Caco-2 (cell line): ENCODE measurements at places on chromosomes 4 and X. TPM values are rescaled to one million over a fixed set of nuclear protein-coding genes. Genes with fewer than 3 reads are reported as not detected.

GRCh38 chrX:45295259-45295986, 94.7 kb upstream of the DIPK2B start:
- no peak overlapping the region for H3K4me3 ChIP-seq
- DNase-seq, result peak; percentile 57
- H3K4me1 ChIP-seq, result peaks cover 4% of the 10 kb centered on the region; the same call in 1 of the 2 replicates
- H3K27ac ChIP-seq, result no peak overlapping the region
- H3K27me3 ChIP-seq, result no peaks in the 10 kb centered on the region

DNA sequence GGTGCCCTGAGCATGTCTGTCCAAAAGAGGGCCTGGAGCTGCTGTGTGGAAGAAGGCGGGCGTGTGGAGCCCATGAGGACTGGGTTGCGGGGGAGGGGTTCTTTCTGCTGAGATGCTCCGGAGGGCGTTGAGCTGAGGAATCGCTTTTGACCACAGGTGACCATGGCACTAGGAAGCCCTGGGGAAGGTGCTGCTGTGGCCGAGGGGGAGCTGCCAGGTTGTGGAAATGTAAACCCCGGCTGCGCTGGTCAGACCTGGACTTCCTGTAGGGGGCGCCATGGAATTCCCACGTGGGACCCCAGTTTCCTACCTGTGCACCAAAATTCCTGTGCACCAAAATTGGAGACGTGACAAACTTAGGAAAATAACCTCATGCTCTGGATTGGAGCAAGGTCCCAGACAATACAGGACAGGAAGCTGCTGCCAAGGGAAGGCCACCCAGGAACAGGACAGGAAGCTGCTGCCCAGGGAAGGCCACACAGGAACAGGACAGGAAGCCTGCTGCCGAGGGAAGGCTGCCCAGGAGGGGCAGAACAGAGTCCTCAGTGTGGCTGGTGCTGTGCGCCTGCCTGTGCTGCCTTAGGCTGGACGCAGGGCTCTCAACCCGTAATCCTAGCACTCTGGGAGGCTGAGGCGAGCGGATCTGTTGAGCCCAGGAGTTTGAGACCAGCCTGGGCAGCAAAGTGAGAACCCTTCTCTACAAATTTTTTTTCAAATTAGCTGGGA, 28.4 kb upstream of the UVSSA start:
- no peak for DNase-seq
- peaks cover under 1% of the 10 kb centered on the region; the same call in 1 of the 2 replicates for H3K36me3 ChIP-seq
- H3K4me1 ChIP-seq, result no peaks in the 10 kb centered on the region
- H3K4me3 ChIP-seq, result no peak overlapping the region
- H3K27me3 ChIP-seq, result no peaks in the 10 kb centered on the region
- H3K27ac ChIP-seq, result no peak overlapping the region

The SMPX gene
- 2.7 and 2.9 TPM in 2 replicates for total RNA-seq

The KLB gene
- total RNA-seq, result 2.2 TPM in 2 replicates

The UCHL1 gene
- 198 and 233 TPM in 2 replicates for total RNA-seq

DNA sequence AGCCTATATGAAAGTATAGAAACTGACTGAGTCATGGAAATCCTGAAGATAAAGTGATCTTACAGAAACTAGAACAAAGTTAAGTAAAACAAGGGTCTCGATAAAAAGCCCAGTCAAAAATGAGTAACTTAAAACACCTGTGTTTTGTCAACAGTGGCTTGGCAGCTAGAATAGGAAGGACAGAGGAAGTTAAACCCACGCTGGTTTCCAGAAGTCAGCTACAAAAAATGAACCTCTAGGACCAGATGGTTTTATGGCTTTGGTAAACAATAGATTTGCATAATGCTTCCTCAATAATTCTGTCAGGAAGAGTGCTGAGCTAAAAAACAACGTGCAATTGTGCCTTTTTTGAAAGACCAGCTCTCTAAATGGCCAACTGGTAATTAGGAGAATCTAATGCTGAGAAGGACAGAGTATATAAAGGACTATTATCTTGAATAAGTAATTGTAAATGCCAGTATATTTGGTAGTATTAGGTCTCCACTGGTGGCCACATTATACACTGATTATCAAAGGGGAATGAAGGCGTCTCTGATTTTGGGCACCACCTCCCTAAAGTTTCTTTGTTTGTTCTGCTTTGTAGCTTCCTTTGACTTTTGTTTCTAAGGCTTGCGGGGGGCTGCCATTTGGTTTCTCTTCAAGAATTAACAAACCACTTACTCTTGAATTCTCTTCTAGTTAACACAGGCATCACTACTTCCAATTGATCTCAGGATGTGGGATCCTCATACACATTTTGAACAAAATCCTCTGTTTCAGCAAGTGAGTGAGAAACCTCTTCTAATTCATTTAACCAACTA, 72.2 kb upstream of the PPP3CA start:
- no peak for DNase-seq
- H3K4me3 ChIP-seq, result no peak overlapping the region
- H3K4me1 ChIP-seq, result no peaks in the 10 kb centered on the region

DNA sequence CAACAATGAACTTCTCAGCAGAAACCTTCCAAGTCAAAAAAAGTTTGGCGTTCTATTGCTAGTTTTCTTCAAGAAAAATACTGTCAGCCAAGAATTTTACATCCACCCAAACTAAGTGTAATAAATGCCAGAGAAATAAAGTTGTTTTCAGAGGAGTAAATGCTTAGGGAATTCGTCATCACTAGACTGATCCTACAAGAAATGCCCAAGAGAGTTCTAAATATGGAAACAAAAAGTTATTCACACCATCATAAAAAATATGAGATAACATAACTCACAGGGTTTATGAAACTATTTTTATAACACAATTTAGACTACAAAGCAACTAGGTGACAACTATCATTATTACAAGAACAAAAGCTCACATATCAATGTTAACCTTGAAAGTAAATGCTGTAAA, 259.5 kb upstream of the GABRA2 start:
- peaks cover 7% of the 10 kb centered on the region for H3K4me1 ChIP-seq
- H3K27ac ChIP-seq, result no peak overlapping the region
- no peaks in the 10 kb centered on the region for H3K27me3 ChIP-seq
- H3K36me3 ChIP-seq, result no peaks in the 10 kb centered on the region

GRCh38 chrX:154484255-154485149, 1.9 kb downstream of the UBL4A start:
- 0 out of 2 replicates have a peak, but pooled peaks cover 1% of the 10 kb centered on the region for H3K36me3 ChIP-seq
- H3K4me1 ChIP-seq, result peaks cover 4% of the 10 kb centered on the region; the same call in 1 of the 2 replicates
- H3K27ac ChIP-seq, result no peak overlapping the region
- H3K4me3 ChIP-seq, result no peak overlapping the region
- H3K27me3 ChIP-seq, result no peaks in the 10 kb centered on the region

DNA sequence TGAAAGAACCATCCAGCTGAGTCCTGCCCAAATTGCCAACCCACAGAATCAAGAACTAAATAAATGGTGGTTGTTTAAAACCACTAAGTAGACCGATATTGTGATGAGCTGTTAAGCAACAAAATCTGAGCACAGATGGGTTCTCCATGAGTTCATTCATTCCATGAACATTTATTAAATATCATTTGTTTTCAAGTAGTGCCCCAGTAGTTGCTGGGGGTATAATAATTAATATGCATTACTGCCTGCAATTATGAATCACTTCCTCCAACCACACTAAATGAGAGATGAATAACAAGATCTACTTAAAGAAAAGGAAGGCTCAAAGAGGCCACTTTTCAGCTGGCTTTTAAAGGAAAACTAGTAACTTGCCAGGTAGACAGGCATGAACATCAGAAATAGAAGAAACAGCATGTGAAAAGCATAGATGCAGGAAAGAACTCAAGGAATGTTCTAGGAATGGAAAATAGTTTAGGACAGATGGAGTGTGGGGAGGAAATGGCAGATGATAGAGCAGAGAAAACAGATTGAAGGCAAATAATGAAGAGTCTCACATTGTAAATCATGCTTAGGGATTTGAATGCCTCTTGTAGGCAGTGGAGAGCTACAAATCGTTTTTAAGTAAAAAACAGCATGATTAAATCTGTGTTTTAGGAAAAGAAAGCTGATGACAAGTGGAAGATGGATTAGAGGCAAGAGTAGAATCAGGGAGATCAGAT, 641.7 kb upstream of the DIPK2B start:
- no peaks in the 10 kb centered on the region for H3K27me3 ChIP-seq
- H3K4me1 ChIP-seq, result no peaks in the 10 kb centered on the region
- H3K27ac ChIP-seq, result no peak overlapping the region
- DNase-seq, result no peak
- H3K4me3 ChIP-seq, result no peak overlapping the region

The STOX2 gene
- 1.8 and 2.1 TPM in 2 replicates for total RNA-seq

DNA sequence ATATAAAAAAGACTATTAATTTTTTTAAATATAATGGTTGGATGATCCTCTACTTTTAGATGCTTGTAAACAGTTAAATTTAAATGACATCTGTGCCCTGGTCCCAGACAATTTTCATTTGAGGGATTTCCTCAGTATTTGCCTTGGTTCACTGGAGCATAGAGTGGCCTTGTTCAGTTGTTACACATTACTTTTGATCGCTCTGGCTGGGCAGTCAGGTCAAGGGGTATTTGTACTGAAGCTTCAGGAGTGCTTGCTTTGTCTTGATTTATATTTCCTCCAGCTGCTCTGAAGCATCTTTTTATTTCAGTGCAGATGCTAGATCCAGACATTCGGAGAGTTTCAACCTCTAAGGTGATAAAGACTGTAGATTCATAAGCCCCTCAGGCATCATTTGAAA, 50.0 kb downstream of the COMMD8 start:
- no peaks in the 10 kb centered on the region for H3K36me3 ChIP-seq
- H3K27ac ChIP-seq, result no peak overlapping the region
- H3K4me1 ChIP-seq, result peaks cover 15% of the 10 kb centered on the region
- no peak for DNase-seq
- no peak overlapping the region for H3K4me3 ChIP-seq

DNA sequence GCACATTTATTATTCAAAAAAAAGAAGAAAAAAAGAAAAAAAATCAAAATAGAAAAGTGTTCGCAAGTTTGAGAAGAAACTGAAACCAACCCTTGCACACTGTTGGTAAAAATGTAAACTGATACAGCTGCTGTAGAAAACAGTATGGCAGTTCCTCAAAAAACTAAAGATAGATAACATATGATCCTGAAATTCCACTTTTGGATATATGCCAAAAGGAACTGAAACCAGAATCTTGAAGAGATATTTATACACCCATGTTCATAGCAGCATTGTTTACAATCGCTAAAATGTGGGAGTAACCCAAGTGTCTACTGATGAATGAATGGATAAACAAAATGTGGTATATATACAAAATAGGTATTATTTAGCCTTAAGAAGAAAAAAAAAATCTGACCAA, 155.4 kb downstream of the TBCK start:
- DNase-seq, result no peak
- H3K4me1 ChIP-seq, result no peaks in the 10 kb centered on the region
- no peaks in the 10 kb centered on the region for H3K27me3 ChIP-seq
- peaks cover 2% of the 10 kb centered on the region for H3K36me3 ChIP-seq
- no peak overlapping the region for H3K27ac ChIP-seq

The INTU gene
- 2.0 and 3.0 TPM in 2 replicates for total RNA-seq

- H3K36me3 ChIP-seq, result no peaks in the 10 kb centered on the region
- no peaks in the 10 kb centered on the region for H3K4me1 ChIP-seq
- H3K4me3 ChIP-seq, result no peak overlapping the region
- no peak for DNase-seq
Measured at GRCh38 chr4:122619611-122620010, 1.3 kb downstream of the IL21 start.

The SLC6A8 gene
- 8.8 and 11.2 TPM in 2 replicates for total RNA-seq

DNA sequence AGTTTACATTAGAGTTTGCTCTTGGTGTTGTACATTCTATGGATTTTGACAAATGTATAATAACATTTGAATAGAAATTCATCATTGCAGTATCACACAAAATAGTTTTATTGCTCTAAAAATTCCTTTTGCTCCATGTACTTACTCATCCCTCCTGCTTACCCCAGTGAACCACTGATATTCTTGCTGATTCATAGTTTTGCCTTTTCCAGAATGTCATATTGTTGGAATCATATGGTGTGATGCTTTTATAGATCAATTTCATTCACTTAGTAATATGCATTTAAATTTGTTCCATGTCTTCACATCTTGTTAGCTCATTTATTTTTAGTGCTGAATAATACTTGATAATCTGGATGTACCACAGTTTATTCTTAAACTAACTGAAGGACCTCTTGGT, 1593.2 kb downstream of the C4orf33 start:
- no peak overlapping the region for H3K27ac ChIP-seq
- DNase-seq, result no peak
- no peaks in the 10 kb centered on the region for H3K4me1 ChIP-seq
- no peaks in the 10 kb centered on the region for H3K36me3 ChIP-seq
- H3K27me3 ChIP-seq, result no peaks in the 10 kb centered on the region

- H3K27me3 ChIP-seq, result no peaks in the 10 kb centered on the region
- no peak for DNase-seq
- no peak overlapping the region for H3K27ac ChIP-seq
- peaks cover 13% of the 10 kb centered on the region for H3K4me1 ChIP-seq
Measured at GRCh38 chr4:40306976-40307375, 28.2 kb upstream of the CHRNA9 start.

- DNase-seq, result no peak
- H3K27me3 ChIP-seq, result no peaks in the 10 kb centered on the region
- no peaks in the 10 kb centered on the region for H3K4me1 ChIP-seq
- no peak overlapping the region for H3K27ac ChIP-seq
Measured at GRCh38 chrX:99613041-99613440, 797.0 kb downstream of the PCDH19 start.

The ARHGAP10 gene
- total RNA-seq, result 33.2 and 36.6 TPM in 2 replicates

GRCh38 chr4:97140545-97140944, 1002.7 kb downstream of the STPG2 start:
- H3K4me1 ChIP-seq, result no peaks in the 10 kb centered on the region
- no peaks in the 10 kb centered on the region for H3K36me3 ChIP-seq
- H3K4me3 ChIP-seq, result no peak overlapping the region
- DNase-seq, result no peak
- no peaks in the 10 kb centered on the region for H3K27me3 ChIP-seq

DNA sequence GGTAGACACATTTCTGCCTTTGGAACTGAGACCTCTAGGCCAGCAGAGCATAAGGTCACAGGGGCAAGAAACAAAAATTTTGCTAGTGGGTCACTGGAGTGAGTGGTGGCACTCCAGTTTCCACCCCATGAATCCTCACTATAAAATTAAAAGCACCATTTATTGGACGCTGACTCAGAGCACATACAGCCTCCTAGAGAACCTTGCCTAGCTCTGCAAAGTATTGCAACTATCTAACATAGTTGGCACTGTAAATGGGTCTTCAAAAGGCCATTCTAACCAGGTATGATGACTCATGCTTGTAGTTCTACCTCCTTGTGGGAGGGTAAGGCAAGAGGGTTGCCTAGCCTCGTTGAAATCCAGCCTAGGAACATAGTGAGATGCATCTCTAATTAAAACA, 25.1 kb downstream of the RRAGB start:
- DNase-seq, result no peak
- no peaks in the 10 kb centered on the region for H3K4me1 ChIP-seq
- no peak overlapping the region for H3K4me3 ChIP-seq
- H3K27ac ChIP-seq, result no peak overlapping the region
- no peaks in the 10 kb centered on the region for H3K27me3 ChIP-seq

GRCh38 chr4:48629458-48629857, 139.4 kb downstream of the ZAR1 start:
- no peak overlapping the region for H3K4me3 ChIP-seq
- no peak for DNase-seq
- no peaks in the 10 kb centered on the region for H3K36me3 ChIP-seq
- no peaks in the 10 kb centered on the region for H3K27me3 ChIP-seq
- no peaks in the 10 kb centered on the region for H3K4me1 ChIP-seq

The RASGEF1B gene
- 24.8 and 32.3 TPM in 2 replicates for total RNA-seq

The NAP1L2 gene
- total RNA-seq, result 0.12 and 0.16 TPM in 2 replicates

- H3K27ac ChIP-seq, result peak overlapping the region; percentile 57
- DNase-seq, result no peak
- H3K4me3 ChIP-seq, result peak overlapping the region; percentile 66
- no peaks in the 10 kb centered on the region for H3K36me3 ChIP-seq
Measured at GRCh38 chrX:71095981-71096759, 519 bp downstream of the FOXO4 start.

The BBS12 gene
- total RNA-seq, result 2.6 and 2.7 TPM in 2 replicates

The POLN gene
- total RNA-seq, result 1.2 and 1.6 TPM in 2 replicates

- DNase-seq, result no peak
- H3K27me3 ChIP-seq, result no peaks in the 10 kb centered on the region
- peaks cover 18% of the 10 kb centered on the region for H3K4me1 ChIP-seq
- no peak overlapping the region for H3K27ac ChIP-seq
- H3K36me3 ChIP-seq, result no peaks in the 10 kb centered on the region
Measured at GRCh38 chr4:155403886-155404285, 27.1 kb upstream of the MAP9 start.
